Activated CD8-positive, alpha-beta memory T cell treated with anti-CD3 and anti-CD28 coated beads, Interleukin-2, amount 10 ng/mL, durations not matched to agents 7 days and 5 days (primary cell): ENCODE measurements at places on chromosomes 1 and 21. TPM values are rescaled to one million over a fixed set of nuclear protein-coding genes. Genes with fewer than 3 reads are reported as not detected.

The DNAJC6 gene
- total RNA-seq = 6.2 TPM

The C1orf94 gene
- total RNA-seq = not detected

The TEX38 gene
- total RNA-seq = not detected

The G0S2 gene
- total RNA-seq = 0.70 TPM

The KLF17 gene
- total RNA-seq = not detected

The KCNT2 gene
- not detected for total RNA-seq

The OR14K1 gene
- not detected for total RNA-seq

The CSF3R gene
- total RNA-seq = not detected

The SH2D1B gene
- not detected for total RNA-seq

The VHLL gene
- not detected for total RNA-seq

The HAO2 gene
- total RNA-seq = not detected

The MTF1 gene
- 26.4 TPM for total RNA-seq

The ATP6V1G3 gene
- total RNA-seq = not detected

The HFM1 gene
- total RNA-seq = not detected

The BGLAP gene
- 0.93 TPM for total RNA-seq

The CD244 gene
- total RNA-seq = 34.5 TPM

The LCK gene
- total RNA-seq = 441 TPM

The CNTN2 gene
- not detected for total RNA-seq

The AADACL4 gene
- not detected for total RNA-seq

The ATAD3C gene
- total RNA-seq = 0.38 TPM

The FAM177B gene
- total RNA-seq = 0.19 TPM

The C4BPA gene
- total RNA-seq = not detected

The DFFA gene
- total RNA-seq = 40.9 TPM

The KCNE1 gene
- 0.15 TPM for total RNA-seq

The SPRR2A gene
- total RNA-seq = not detected

The SDCCAG8 gene
- 14.9 TPM for total RNA-seq

The OR2L5 gene
- not detected for total RNA-seq

The FCER1G gene
- 1.1 TPM for total RNA-seq

The S100A7A gene
- total RNA-seq = not detected

The MASP2 gene
- total RNA-seq = not detected

The CRNN gene
- total RNA-seq = not detected

The LRRC53 gene
- not detected for total RNA-seq

The MSH4 gene
- 0.38 TPM for total RNA-seq

The DNASE2B gene
- total RNA-seq = not detected

The DCAF6 gene
- 27.5 TPM for total RNA-seq

The EXTL1 gene
- total RNA-seq = not detected

The SELE gene
- total RNA-seq = not detected

The RPTN gene
- not detected for total RNA-seq

The CPTP gene
- 17.6 TPM for total RNA-seq

The USH2A gene
- not detected for total RNA-seq

The UCK2 gene
- 70.3 TPM for total RNA-seq

The SLAMF1 gene
- total RNA-seq = 59.3 TPM

The CFAP126 gene
- not detected for total RNA-seq

The BSND gene
- 0.12 TPM for total RNA-seq
